ENCODE measurements at places on chromosomes 3 and 15.

DNA sequence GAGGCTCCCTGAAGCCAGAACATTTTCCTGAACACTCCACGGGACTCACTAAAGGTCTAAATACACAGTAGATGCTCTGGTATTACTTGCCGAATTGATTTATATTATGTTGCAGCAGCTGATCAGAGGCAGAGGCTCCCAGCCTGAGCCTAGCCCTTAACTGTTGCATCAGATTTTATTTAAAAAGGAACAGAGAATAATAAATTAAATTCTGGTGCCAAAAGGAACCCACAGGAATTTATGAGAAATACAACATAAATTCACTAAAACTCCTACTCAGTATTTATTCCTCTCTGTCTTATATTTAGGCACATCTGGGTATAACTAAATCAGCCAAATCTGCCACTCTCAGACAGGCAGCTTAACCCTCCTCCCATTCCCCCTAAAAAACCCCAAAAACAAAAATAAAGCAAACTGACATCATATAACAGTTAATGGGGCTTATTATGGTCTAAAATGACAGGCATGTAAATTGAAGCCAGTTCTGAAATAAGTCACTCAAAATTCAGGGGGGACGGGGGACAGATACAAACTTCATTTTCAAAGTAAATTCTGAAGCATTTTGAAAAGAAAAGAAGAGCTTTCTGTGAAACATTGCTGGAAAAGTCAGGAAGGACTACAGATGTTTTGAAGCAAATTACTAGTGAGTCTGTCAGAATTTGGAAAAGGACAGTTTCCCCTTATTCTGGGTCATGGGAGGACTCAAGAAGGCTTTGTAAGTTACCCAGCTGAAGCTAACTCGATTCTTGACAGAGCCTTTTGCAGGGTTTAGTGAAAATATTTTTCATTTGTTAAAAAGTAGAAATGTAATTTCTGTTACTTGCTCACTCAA is 53.8 kb upstream of the CORO2B start:
- DNase-seq: no peak

DNA sequence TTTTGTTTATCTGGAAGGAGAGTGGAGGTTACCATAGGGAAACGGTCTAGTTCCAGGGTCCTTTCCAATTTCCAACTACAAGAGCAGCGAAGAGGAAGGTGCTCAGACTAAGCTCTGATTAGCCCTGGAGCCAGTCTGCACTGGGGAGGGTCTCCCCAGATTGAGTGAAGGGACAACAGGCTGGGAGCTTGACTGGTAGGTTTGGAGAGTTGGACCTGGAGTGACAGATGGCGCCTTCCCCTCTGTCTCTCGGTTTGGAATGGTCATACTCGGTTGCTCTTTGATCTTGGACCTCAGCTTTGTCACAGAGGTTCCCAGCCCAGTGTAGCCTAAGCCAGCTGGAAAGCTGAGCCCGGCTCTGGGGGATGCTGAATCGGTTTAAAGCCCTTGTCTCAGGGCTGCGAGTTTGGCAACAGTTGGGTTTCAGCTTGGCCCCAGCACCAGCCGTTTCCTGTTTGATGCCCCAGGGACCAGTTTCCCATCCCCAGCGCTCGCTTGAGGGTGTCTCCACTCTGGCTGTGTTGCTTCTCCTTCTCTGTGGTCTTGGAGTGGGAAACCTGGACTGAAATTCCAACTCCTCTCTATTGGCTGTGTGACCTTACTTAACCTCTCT is 53.1 kb upstream of the ULK4 start:
- no peak for DNase-seq

GRCh38 chr15:59953392-59953883 is 50.7 kb upstream of the FOXB1 start:
- DNase-seq: no peak

DNA sequence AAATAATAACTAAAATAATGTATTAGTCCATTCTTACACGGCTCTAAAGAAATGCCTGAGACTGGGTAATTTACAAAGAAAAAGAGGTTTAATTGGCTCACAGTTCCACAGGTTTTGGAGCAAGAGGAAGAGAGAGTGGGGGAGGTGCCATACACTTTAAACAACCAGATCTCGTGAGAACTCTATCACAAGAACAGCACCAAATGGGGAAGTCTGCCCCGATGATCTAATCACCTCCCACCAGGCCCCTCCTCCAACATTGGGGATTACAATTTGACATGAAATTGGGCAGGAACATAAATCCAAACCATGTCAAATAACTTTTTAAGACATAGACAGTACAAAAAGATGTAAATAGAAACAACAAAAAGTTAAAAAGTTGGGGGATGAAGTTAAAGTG is 63.2 kb downstream of the ILDR1 start:
- no peak for DNase-seq

DNA sequence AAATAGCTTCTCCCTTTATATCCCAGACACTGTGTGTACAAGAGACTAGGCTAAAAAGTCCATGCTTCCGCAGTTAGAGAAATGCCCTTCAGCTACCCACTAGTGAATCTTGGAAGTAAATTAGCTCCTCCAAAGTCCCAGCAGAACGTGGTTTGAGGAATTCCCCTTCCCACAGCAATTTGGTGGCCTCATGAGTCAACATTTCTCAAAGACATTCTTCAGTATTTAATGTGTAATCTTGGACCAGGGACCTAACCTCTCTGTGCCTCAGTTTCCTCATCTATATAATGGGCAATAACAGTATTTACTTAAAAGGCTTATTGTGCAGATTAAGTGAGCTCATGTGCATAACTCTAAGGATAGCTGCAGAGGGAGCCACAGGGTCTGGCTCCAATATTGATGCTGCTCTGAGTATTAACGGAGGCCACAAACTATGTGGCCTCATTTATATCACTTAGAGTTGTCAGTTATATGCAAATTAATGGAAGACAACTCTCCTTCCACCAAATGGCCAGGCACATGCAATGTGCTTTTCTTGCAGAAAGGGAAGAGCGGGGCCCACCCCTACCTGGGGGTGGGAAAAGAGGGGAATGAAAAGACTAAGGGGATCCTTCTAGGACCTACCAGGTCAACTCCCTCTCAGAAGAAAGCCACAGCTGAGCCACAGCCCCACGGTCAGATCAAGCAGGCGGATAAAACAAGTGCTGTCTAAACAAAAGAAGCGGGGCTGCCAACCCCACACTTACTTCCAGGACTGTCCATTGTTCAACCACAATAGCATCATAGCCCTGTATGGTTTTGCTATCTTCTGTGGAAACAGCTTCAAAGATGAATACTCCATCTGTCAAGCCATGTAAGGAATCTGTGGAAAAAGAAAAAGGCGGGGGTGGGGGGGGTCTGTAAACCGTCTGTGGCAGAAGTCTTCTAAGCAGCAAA is 92.4 kb downstream of the OXNAD1 start:
- DNase-seq: no peak

DNA sequence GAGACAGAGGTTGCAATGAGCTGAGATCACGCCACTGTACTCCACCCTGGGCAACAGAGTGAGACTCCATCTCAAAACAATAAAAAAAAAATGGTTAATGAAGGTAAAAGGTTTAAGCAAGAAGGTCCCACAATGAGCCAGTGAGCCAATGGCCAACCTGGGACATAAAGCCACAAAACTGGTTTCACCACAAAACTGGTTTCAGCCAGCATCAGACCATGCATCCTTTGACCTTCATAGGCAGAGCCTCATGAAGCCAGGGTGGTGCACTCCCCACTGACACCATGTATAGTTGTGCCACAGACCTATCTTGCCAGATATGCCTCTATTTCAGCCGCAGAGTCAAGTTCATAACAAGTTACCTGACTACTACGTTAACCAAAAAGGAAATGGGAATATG is 41.9 kb downstream of the SCAP start:
- DNase-seq: no peak

- DNase-seq: peak; percentile 85
Observed at GRCh38 chr3:5122030-5122740, at the start of gene ARL8B. TSS of gene ARL8B (plus strand) at chr3:5122292. CDS start at chr3:5122466, 174 bp downstream.

GRCh38 chr15:32053719-32054118 is 23.4 kb downstream of the CHRNA7 start:
- DNase-seq: no peak

DNA sequence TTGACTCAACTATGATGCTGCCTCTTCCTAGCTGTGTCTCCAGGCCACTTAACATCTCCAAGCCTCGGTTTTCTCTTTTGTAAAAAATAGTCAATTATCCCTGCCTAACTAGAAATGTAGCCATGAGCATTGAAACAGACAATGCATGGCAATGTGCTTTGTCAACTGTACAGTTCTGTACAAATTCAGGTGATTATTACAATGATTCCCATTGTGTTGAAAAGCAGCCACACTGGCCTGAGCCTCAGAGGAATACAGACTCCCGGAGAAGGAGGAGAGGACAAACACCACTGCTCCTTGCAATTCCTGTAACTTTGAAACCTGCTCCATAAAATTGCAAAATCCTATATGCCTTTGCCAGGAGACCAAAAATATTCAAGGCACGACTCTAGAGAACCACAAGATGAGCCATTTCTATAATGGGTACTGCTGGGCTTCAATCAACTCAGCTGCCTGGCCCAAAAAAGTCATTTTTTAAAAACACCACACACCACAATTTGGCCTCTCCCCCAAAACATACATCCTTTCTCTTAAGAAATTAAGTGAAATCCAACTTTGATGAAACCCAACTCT is 28.6 kb downstream of the DAPK2 start:
- DNase-seq: no peak

GRCh38 chr3:152706991-152707713 is 127.8 kb upstream of the P2RY1 start:
- DNase-seq: no peak

GRCh38 chr15:42996871-42997270 is 76.3 kb upstream of the TTBK2 start:
- DNase-seq: no peak

DNA sequence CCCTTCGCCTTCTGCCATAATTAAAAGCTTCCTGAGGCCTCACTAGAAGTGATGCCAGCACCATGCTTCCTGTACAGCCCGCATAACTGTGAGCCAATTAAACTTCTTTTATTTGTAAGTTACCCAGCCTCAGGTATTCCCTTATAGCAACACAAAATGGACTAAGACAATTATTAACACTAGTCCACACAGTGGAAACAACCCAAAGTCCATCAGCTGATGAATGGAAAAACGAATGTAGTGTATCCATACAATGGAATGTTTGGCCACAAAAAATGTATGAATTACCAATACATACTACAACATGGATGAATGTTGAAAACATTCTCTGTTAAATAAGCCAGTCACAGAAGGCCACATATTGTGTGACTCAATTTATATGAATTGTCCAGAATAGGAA is 22.5 kb upstream of the CTXND1 start:
- no peak for DNase-seq

DNA sequence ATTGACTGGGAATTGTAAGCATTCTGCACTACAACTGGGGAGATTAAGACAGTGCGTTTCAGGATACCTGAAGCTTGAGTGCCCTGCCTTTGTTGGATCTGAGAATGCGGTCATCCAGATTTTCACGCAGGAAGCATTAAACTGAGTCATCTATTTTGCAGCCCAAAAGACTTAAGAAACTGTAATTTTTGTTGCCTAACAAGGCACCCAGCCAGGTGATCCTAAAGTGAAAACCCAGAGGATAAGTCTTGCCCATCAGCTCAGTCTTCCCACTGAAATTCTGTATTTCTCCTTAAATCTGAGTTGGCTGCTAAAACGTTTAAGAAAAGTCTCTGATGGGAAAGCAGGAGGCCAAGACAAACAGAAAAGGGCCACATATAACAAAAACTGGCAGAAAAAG is 242.5 kb upstream of the TMCO5A start:
- no peak for DNase-seq

DNA sequence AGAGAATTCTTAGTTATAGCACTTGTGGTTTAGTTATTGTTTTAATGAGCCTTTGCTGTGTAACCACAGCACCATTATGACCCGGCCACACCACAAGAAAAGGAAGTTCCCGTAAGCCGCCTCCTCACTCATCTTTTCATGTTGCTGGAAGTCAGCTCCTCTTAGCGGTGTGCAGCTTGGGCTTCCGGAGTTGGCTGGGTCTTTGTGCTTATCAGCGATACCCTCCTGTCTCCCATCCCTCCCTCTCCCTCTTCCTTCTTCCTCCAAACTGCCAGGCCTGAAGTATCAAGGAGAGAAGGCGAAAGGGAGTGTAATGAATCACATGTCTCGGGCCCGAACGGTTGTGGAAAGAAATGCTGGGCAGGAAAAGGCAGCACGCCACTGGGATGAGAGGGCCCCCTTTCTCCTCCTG is 353.5 kb downstream of the MCTP2 start:
- DNase-seq: no peak

DNA sequence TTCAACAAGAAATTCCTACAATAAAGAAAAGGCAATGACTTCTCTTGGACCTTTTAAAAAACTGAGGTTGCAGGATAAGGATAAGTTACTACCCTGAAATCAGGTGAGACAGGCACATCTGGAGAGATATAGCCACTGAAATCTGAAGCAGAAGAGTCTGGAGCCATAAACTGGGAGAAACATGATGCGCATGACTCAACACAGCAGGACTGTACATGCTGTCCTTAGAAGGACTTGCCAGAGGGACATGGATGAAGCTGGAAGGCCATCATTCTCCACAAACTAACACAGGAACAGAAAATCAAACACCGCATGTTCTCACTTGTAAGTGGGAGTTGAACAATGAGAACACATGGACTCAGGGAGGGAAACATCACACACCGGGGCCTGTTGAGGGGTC is 1020.2 kb downstream of the AGBL1 start:
- DNase-seq: no peak

DNA sequence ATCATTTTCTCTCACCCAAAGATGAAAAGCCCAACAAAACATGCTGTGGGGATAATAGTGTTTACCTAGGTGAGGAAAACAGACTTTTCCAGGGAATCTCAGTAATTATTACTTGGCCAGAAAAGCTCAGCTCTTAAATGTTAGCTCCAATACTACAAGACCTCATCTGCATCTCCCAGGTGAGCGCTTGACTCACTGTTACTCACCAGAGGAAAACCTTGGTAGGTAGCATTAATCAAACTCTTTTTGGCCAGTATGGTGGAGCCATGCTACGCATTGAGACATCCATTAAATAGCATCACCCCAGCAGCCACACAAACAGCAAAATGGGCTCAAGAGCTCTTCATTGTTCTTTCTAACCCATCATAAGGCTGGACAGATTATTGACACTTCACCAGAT is 99.0 kb downstream of the TIGIT start:
- DNase-seq: no peak

- DNase-seq: no peak
Observed at GRCh38 chr3:79081335-79081734, 686.5 kb downstream of the ROBO1 start.

Measured in stimulated activated CD4-positive, alpha-beta T cell treated with anti-CD3 and anti-CD28 coated beads, TNF-alpha, amount 100 ng/mL, for 4 hours (primary cell).